ENCODE measurements at places on chromosomes 16 and 17.

- no peak for DNase-seq
Measured at GRCh38 chr16:86050591-86051367, 151.8 kb downstream of the IRF8 start.

DNA sequence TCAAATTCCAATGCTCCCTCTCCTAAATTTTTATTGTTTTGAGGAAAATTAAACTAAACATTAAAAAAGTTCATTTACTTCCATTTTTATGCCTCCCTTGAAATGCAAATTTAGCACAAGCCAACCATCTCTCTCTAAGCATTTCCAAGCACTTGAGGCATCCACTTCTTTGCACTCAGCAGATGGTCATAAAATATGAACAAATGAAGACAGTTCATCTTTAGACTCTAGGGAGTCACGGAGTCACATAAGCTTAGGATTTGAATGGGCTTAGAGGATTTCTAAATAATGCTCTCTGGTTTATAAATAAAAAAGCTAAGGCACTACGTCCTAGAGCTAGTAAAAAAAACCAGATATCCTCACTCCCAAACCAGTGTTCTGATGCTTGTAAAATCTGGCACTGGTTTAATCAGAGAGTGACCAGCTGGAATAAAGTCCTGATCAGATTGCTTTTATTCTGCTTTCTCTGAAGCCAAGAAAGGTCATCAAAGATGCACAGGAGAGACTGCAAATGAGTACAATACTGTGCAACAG lies 204.2 kb downstream of the CA10 start:
- DNase-seq = no peak

DNA sequence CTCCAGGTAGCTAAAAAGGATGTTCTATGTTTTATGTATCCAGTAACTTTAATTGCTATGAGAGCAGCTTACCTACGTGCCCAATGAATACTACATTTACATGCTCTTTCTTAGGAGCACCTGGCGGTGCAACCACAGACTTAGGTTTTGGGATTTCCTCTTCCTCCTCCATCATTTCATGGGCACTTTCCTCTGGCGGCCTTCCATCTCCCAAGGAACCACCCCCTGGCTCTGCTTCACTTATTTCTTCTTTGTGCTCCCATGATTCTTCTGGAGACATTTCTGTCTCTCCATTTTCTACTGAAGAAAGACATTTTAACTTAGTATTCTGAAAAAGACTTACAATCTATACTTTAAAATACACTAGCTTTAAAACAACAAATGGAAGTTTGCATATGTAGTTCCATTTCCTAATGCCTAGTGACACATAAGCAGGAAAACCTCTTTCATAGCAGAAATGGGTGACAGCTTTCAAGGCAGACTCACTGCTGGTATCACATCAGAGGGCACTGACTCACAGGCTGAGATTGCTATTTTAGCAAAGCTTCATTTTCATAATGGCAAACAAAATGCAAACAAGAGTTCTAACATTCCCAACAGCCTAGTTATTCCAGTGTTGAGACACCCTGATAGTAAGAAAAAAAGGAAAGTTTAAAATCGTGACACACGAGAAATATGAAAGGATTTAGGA lies 19.1 kb downstream of the GSPT1 start:
- peak; percentile 75 for DNase-seq

- no peak for DNase-seq
Measured at GRCh38 chr17:50035421-50035879, 20.5 kb upstream of the ITGA3 start.

- peak; percentile 23 for DNase-seq
Measured at GRCh38 chr17:16941072-16942036, 30.6 kb downstream of the TNFRSF13B start.

GRCh38 chr17:38685491-38685890 lies 10.7 kb upstream of the EPOP start:
- DNase-seq = no peak

All from EL (cell line).